Stimulated activated CD8-positive, alpha-beta memory T cell treated with anti-CD3 and anti-CD28 coated beads, Interleukin-4, amount 100 ng/mL, for 1 hour (primary cell): ENCODE measurements at places on chromosomes 7 and 10.

GRCh38 chr7:34190299-34190698 lies 285.0 kb downstream of the BMPER start:
- DNase-seq = no peak

- no peak for DNase-seq
Observed at GRCh38 chr10:101776161-101776817, 375 bp upstream of the FGF8 start.

- DNase-seq = peak; percentile 61
Observed at GRCh38 chr10:118698421-118698820, 56.3 kb downstream of the CACUL1 start.

GRCh38 chr10:13000431-13000830 lies 1.1 kb downstream of the CCDC3 start:
- DNase-seq = no peak

GRCh38 chr10:107516349-107516748 lies 351.8 kb upstream of the SORCS1 start:
- DNase-seq = no peak

DNA sequence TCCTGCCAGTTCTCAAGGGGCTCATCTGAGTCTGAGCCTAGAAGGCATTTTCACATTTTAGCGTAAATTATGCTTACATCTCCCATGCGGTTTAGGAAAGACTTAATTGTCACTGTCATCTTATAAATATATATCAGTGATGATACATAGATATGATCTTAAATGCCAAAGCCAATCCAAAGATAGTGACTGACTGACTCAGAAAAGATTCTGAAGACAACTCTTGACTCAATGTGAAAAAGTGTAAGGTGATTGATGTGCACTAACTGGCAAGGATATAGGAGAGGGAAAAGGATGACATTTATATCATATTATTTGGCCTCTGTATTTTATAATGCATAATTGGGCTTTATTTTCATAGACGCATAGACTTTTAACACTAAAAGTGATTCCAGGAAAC lies 84.9 kb upstream of the LRRN3 start:
- DNase-seq = no peak

- DNase-seq = no peak
Observed at GRCh38 chr7:37901236-37901827, 15.3 kb downstream of the SFRP4 start.

- DNase-seq = no peak
Observed at GRCh38 chr7:155846936-155847335, 34.7 kb upstream of the SHH start.

DNA sequence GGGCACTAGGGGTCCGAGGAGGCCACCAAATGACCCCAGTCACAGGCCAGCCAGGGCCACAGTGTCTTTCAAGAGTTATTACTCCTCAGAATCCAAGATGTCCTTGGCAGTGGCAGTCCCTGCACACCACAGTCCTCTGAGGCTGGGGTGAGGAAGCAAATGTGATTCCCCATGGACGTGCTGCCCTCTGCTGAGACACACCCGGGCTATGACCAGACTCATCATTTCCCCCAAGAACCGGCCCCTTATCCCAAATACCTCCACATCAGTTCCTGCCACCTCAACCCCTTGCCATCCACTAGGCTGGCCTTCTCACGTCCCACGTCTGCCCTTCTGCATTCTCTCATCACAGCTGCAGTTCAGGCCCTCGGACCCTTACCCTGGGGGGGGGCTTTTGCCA lies 5.0 kb downstream of the PRKAG2 start:
- no peak for DNase-seq

- DNase-seq = no peak
Observed at GRCh38 chr7:155456738-155457543, 988 bp upstream of the EN2 start.

- no peak for DNase-seq
Observed at GRCh38 chr10:48802611-48803071, 118.0 kb downstream of the WDFY4 start.

GRCh38 chr10:69692267-69692666 lies 62.2 kb downstream of the FAM241B start:
- no peak for DNase-seq

DNA sequence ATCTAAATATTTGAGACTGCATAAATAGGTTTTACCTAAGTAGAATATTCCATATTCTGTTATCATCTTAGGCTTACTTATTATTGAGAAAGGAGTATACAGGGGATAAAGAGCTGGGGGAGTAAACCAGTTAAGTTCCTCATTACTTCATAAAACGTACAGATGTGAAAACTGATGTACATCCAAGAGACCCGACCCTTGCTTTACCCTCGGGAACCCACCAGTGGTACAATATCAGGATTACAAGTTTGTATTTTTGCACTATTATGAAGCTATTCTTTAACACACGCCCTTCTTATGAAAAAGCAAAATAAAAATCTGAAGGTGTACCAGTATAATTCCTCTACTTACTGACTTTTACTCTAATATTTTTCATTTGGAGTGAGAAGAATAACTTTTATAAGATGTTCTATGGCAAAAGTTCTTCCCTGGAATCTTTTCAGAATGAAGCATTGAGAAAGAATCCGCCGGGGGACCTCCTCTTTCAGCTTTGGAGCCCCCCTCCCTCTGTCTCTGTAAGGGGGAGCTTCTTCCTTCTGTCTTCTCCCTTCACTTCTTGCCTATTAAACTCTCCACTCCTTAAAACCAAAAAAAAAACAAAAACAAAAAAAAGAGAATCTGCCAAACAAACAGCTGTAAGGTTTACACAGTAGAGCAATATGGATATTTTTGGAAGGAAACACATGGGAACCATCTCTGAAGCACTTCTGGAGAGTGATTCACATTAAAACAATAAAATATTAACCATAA lies 550.0 kb downstream of the TNS3 start:
- DNase-seq = no peak

GRCh38 chr7:84204655-84205054 lies 10.1 kb upstream of the SEMA3A start:
- DNase-seq = no peak

DNA sequence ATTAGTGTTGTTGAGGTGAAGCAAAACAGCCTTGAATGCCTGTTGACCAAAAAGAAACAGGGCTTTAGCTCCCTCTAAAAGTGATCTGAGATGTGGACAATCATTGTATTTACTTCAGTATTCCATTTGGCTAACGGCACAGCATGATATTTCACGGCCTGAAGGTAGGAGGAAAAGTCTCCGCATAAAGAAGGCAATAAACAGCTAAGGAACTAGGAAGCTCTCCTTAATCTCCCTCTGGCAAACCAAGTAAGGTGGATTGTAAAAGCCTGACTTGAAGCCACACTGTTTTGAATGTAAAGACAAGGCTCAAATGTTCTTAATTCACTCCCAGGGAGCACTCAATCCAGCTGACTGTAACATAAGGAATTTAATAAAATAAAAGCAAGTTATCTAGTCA lies 160.0 kb upstream of the ZNF804B start:
- no peak for DNase-seq

DNA sequence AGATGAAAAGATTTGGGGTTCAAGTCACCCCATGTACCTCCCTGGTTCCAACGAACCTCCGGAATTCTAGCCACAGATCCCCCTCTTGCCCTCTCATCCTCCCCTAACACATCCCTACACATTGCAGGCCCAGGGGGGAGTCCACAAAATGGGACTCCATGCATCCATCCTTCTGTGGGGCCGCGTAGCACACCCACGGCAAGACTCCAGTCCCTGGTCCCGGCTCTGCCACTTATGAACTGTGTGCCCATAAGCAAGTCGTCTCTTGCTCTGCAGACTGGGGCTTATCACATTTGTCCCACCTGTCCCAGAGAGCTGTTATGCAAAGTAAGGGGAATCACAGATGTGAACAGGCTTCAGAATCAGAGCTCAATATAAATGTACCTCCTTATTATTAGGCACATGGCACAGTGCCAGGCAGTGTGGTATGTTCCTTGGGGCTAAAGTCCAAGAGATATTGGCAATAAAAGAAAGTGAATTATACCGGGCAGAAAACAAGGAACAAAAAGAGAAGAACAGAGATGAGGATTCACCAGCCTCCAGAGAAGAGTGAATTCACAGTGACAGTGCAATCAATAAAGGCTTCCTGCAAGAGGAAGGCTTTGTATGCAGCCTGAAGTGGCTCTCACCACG lies 73.9 kb downstream of the KCNMA1 start:
- no peak for DNase-seq

- peak; percentile 66 for DNase-seq
Observed at GRCh38 chr10:58334817-58335305, at the start of gene UBE2D1. Gene UBE2D1 (plus strand): TSS chr10:58335006. CDS start chr10:58335202, 196 bp downstream.

- no peak for DNase-seq
Observed at GRCh38 chr10:116110736-116111135, 162.3 kb downstream of the GFRA1 start.

DNA sequence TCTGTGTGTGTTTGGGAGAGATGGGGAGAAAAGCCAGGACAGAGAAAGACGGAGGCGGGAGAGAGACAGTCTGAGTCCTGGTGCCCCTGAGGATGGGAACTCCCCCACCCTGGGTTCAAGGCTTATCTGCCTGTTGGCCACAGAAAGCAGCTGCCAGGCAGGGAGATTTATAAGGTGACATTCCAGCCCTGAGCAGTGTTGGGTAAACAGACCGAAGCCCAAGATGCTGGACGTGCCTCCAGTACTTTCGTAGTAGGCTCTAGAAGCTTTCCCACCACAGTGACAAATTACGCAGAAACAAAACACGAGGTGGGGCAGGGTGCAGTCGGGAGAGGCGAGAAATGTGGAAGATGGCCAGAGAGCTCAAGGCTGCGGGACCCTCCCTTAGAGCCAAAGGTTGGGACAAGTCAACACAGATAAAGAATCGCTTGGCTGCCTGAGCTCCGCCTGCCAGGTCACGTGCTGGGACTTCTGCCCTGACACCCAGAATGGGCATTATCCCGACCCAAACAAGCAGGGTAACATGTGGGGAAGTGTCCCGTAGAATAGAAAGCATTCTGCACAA lies 41.1 kb downstream of the CCDC3 start:
- DNase-seq = no peak

GRCh38 chr10:83190614-83191013 lies 948.7 kb upstream of the GHITM start:
- DNase-seq = no peak

DNA sequence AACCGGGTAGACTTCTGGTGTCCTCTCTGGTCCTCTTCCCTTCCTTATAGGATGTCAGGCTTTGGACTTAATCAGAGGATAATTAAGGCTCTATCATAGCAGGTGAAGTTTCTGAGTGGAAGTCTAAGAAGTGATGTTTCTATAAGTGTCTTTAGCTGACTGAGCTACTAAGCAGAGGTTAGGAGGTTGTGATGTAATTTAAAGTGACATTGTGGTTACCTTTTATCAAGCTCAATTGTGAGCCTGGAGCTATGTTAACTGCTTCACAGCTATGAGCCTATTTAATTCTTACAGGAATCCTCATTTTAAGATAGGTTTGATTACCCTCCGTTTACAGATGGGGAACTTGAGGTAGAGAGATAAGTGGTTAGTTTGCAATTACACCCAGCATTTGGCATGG lies 365.1 kb downstream of the AUTS2 start:
- no peak for DNase-seq

- DNase-seq = no peak
Observed at GRCh38 chr10:48457949-48458661, 146.8 kb downstream of the ARHGAP22 start.

DNA sequence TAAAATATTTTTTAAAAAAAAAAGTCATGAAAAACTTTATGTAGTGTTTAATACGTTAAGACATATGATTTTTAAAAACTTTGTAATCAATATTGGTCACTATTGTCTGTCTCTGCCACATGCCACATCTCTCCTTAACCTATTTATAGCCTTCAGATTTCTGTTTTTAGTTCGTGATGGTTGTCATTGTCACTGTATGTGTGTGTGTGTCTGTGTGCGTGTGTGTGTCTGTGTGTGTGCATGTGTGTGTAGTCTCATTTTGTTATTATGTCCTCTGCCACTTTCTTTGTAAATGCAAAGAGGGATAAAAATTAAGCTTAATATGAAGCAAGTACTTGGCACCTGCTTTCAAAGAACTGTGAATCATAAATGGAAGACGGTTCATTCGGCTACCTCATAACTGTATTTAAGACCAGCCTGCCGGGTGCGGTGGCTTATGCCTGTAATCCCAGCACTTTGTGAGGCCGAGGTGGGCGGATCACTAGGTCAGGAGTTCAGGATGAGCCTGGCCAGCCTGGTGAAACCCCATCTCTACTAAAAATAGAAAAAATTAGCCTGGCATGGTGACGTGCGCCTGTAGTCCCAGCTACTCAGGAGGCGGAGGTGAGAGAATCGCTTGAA lies 354.0 kb downstream of the ARL4A start:
- no peak for DNase-seq

DNA sequence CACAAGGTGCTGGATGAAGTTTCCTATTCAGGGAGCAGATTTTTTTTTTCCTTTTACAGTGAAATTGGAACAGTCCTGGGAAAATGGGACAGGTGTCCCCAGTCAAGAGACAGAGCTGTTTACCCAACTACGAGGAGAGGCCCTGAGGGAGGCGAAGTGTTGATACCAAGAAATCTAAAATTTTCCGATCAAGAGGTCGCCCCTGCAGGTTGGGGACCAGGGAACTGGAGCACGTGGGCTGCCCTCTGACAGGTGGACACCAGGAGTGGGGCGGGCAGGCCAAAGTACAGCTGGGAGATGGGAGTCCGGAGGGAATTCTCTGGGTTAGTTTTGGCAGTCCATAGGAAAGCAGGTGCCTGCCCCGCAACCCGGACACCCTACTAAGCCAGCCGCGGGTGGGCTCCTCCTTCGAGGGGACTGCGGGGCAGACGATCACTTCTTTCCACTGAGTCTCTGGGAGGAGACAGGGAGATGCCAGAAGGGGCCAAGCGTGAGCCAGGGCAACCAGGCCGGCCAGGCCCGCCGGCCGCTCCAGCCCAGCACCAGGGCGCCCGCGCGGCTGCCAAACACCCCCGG lies 965 bp upstream of the CAMK1D start:
- no peak for DNase-seq
